ENCODE measurements at places on chromosomes 1 and 21.

GRCh38 chr1:2529784-2530512 lies at the start of gene HES5:
TSS of gene HES5 (minus strand) at chr1:2530263. CDS start at chr1:2530164, 99 bp downstream.
- no peak for DNase-seq

DNA sequence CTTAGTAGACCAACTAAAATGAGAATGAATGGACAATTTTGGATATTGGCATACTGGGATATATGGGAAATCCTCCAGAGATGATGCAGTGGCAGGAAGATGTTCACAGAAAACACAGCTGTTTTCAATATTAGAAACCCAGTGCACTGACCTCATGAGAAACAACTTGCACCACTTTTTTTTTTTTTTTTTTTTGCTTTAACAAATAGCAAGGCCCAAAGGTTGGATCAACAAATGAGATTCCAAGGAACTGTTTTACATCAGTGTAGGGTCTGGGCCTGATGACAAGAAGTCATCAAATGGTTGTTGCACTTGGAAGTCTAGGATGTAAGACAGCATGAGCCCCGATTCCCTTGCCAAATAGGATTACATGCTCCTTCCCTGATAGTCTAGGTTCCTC lies 110.7 kb downstream of the SLC25A24 start:
- DNase-seq, result no peak

DNA sequence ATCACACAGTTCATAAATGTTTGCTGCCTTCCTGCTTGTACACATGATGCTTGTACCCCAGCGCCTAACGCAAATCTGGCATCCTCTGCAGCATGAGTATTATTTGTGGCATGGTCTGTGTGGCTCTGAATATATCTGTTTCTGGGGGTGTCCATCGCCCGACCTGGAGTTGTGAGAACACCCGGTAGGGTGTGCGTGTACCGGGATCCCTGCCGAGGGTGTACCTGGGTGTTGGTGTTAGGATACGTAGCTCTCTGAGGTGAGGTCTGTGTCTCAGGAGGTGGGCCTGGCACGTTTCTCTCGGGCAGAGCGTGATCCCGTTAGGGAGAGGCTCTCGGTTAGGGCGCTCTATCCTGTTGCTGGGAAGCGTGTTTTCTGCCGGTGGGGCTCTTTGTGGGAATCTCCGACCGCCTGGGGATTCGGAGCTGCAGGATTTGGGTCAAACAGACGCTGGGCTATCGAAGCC lies 10.4 kb upstream of the CDC20 start:
- DNase-seq, result no peak

DNA sequence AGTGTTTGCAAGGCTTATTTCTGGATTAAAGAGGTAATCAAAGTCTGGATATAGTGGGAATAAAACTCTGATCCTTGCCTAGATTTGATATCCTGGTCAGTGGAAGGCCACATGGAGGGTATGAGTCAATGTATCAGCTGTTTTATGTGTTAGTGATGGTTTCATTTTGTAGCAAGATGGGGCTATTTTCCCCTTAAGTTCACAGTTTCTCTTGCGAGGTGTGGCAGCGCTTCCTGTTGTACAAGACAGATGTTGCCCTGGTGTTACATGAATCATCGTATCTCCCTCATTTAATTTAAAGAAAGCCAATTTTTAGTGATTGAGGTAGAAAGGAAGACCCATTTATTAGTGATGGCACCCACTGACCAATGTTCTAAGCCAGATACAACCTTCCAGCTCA lies 220.2 kb downstream of the DUSP10 start:
- DNase-seq, result no peak

GRCh38 chr1:206021626-206022365 lies 1.9 kb downstream of the CTSE start:
- no peak for DNase-seq

- DNase-seq, result no peak
These were observed 29.1 kb upstream of the C21orf91 start for GRCh38 chr21:17848228-17848627.
